Stimulated activated CD4-positive, alpha-beta T cell treated with anti-CD3 and anti-CD28 coated beads, Interleukin-1b, Interleukin-23, amount 100 ng/mL, for 48 hours (primary cell): ENCODE measurements at places on chromosomes 3 and 15.
A peak's percentile ranks its signal among the peaks of the same experiment; 100 is the strongest.

GRCh38 chr15:49622561-49622960 is 1.7 kb downstream of the DTWD1 start:
- DNase-seq: no peak

DNA sequence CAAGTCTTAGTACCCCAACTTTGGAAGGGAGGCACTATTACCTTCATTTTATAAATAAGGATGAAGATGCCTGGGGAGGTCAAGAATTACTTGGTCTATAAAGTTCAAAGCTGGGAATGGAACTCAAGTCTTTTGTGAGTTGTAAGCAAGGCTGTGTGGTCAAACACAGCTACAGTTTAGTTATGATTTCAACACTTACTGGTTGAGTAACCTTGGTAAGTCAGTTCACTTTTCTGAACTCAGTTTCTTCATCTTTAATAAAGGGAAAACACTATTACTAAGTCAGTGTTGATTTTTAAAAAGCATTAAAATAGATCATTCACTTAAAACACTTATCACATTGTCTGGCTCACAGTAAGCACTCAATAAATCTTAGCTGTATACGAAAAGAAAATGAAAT is 200.4 kb upstream of the ADAMTS9 start:
- DNase-seq: no peak

- DNase-seq: no peak
These were observed 272.1 kb downstream of the UACA start for GRCh38 chr15:70491201-70491621.

GRCh38 chr3:140571836-140572235 is 106.0 kb upstream of the TRIM42 start:
- no peak for DNase-seq

DNA sequence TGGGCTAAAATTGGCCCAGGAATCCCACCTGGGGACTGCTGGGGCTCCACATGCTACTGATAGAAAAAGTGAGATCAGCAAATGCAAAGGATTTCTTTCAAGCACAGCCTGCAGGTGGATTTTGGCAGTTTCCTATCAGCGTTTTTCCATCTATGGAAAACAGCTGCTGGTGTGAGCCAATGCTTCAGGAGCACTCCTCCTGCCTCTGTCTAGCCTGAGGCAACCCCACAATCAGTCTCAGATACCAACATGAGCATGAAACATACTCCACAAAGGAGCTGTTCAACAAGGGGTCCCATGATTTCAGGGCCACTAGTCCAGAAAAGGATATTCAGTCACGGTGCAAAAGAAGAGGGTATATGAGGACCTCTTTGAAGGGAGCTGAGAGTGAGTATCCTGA is 311.5 kb upstream of the THBS1 start:
- no peak for DNase-seq

- no peak for DNase-seq
These were observed 321.2 kb downstream of the RBMS3 start for GRCh38 chr3:29601861-29602585.

DNA sequence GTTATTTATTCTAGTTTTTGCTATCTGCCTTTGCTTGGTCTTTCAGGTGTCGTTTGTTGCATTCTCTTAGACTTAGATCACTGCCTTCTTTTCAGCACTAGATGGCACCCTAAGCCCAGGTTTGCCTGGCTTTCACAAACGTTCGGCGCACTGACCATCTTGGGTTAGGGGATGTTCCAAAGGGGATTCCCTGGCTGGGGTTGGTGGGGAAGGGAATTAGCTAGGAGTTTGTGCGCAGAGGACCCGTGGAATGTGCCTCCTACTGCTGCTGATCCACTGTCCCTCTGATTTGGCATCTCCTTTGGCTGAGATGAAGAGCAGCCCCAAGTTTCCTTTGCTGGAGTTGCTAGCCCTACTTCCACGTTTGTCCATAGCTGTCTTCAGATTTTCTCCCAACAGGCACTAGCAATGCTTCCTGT is 33.9 kb downstream of the PFN2 start:
- peak; percentile 23 for DNase-seq

DNA sequence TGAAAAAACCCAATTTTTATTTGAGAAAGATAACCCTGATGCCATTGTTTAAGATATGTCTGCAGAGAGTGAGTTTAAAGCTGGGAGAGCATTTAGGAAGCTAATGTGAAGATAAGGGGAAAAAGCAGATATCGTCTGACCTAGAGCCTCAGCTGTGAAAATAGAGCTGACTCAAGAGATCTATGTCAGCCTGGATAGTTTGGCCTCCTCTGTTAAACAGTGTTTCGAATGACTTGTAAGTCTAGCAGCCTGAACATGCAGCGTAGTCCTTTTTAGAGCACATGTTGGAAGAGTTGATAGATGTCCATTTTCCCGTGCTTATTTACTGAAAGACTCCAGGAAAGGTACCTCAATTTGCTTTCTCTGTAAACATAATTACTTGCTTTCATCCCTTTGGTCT is 48.1 kb downstream of the ALCAM start:
- no peak for DNase-seq

- DNase-seq: no peak
These were observed 153.4 kb upstream of the SMAD3 start for GRCh38 chr15:66912001-66912400.

DNA sequence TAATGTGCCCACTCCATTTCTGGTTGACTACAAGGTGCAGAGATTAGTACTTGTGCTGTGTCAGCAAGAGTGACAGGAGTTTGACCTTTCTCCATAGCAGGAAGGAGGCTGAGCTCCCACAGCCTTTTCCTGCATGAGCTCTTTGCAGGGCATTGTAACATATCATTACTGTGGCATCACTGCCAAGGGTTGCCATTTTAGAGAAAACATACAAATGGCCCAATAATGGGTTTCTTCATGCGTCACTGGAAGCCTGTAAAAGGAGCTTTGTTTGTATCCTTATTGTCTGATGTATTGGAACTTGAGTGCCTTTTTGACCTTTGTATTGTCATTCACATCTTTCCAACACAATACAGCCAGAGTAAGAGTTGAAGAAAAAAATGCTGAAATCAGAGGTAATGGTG is 323.0 kb upstream of the CDIN1 start:
- DNase-seq: no peak

- no peak for DNase-seq
These were observed 713.3 kb upstream of the CBLB start for GRCh38 chr3:106582151-106582550.
